Left renal cortex interstitium (tissue), 4 donors: ENCODE measurements at places on chromosomes 6 and 20.

- DNase-seq = no peak
Measured at GRCh38 chr6:149895833-149896271, 2.1 kb downstream of the RAET1E start.

DNA sequence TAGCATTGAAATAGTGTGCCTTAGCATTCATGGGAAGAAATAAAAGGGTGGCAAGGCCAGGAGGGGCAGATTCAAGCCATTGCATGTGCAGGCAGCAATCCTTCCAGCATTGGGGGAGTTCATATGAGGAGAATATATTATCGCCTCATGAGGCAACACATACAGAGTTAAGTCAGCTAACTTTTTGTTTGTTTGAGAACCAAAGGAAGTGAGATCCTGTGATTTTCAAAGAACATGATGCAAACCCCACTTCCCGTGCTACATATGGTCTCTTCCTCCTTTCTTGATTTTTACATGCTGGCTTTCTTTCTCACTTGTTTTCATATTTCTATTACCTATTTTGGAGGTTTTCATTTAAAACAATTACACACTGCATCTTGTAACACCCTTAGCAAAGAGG, 579.7 kb upstream of the ARID1B start:
- no peak for DNase-seq

- no peak for DNase-seq
Measured at GRCh38 chr20:14336686-14337085, 726 bp downstream of the FLRT3 start.

DNA sequence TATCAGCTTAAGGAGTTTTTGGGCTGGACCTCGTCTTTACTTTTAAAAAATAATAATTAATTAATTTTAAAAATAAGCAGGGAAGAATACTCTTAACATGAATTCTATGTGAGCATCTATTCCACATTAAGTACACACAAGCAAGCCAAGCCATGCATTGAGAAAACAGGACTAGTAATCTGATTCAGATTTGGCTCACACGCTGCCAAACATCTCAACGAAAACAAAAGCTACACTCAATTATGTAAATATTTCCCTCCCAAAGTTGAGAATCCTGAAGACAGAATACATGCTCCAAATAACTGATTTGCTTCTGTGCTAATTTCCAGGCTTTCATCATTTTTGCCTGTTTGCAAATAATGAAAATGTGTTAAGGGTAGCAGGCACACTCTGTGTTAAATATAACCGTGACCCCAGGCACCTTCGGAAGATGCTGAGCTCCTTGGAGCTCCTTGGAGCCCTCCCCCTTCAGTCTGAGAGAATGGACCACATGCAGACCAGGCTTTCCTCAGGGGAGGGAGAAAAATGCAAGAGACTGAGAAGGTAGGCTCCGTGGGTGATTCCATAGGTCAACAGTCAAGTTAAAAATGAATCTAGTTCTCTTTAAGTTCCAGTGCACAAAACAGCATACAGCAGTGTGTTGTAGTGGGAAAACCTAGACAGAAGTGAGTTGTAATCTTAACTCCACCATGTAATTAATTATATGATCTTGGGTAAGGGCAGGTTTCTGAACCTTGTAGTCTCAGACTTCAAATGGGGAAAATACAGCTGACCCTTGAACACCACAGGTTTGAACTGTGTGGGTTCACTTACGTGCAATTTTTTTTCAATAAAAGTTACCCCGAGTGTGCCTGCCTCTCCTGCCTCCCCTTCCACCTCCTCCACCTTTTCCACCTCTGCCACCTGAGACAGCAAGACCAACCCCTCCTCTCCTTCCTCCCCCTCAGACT, 161.3 kb upstream of the RREB1 start:
- DNase-seq = no peak

GRCh38 chr6:140879946-140880345, 1252.8 kb upstream of the GJE1 start:
- DNase-seq = no peak

DNA sequence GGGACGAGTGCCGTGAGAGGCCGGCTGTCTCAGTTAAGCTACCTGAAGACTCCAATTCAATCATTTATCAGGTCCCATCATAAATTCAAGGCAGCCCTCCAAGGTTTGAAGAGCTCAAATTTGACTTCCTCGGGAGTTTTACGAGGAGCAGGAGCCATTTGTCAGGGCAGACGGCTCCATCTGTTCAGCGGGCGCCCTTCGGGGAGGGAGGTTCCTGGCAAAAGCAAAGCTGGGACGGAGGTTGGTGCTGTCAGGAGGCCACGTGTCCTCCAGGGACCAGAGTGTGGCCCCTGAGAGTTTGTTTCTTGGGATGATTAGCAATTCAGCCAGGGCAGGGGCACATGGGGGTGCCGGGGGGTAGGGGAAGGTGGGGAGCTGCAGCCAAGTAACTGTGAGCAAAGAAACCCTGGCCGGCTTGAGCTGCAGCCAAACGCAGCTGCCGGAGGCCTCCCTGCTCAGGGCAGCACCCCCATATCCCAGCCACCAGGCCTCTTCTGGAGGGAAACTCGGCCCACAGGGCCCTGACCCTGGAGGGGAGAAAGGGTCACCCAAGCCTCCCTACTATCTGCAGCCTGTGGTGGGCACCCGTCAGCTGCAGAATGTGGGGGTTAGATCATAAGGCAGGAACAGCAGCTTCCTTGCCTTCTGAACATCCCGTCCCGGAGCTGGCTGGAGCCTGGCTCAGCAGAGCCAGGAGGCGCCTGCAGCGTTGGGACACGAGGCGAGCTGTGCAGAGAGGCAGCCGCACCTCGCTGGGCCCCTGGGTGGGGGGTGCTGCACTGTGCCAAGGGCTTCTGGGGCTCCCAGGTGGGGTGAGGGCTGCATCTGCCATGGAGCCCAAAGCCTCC, 63.6 kb upstream of the GATA5 start:
- DNase-seq = no peak

DNA sequence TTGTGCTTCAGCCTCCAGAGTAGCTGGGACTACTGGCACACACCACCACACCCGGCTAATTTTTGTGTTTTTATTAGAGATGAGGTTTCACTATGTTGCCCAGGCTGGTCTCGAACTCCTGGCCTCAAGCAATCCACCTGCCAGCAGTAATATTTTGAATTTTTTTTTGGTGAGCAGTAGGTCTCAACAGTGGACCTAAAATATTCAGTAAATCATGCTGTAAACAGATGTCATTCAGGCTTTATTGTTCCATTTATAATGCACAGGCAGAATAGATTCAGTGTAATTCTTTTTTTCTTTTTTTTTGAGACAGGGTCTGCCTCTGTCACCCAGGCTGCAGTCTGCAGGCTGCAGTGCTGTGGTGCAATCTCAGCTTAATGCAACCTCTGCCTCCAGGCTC, 69.7 kb downstream of the NCOA3 start:
- no peak for DNase-seq

DNA sequence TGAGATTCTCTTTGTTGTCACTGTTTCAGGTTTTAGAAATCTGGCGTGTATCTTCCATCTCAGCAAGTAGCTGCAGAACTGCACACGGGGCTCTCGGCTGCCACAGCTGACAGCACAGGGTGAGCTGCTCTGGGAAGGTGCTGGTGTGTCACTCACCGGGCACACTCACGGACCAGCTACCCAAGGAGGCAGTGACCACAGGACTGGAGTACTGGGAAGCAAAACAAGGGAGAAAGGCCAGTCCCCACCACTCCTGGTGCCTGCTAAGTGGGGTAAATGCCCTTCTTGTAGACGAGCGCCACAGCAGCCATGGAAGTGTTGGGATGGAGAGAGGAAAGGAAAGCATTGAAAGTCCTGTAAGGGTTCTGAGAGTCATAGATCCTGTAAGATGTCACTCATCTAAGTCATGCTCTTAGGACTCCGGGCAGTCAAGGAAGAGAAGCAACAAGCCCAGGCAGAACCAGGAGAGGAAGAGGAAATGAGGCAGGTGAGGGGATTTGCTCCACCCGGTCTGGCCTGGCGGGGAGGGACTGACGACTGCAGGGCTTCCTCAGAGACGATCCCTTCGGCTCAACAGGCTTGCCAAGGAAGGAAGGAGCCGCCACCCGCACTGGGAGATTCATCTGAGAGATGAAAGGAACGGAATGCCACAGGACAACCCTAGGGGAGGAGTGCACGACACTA, 48.1 kb downstream of the PRDM1 start:
- DNase-seq = no peak

DNA sequence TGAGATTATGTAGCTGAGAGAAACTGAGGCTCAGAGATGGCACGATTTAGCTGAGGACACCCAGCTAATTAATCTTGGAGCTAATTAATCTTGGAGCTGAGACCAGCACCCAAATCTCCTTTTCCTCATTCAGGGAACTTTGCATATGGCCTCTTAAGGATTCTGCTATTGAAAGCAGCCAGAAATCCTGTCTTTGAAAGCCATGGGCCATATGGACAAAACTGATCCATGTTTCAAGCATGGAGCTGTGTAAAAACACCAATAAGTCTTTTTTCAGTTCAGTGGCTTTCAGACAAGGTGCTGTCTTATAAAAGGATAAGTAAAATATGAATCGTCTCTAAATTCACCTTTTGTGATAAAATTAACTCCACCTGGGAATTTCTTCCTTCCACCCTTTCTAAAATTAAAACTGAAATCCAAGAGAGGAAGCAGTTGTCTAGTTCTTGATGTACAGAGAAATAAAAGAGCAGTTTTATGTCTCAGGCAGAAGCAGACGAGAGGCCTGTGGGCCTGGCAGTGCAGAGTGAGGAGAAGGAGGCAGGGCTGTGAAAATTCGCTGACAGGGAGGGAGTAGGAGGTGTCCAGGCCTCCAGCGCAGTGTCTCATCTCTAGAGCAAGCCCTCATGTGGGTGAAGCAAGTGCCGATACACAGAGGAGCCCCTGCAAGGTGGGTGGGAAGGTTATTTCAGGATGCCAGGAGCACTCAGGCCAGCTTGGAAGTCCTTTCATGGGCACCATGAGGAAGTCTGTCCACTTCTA, 266.9 kb downstream of the UST start:
- no peak for DNase-seq

DNA sequence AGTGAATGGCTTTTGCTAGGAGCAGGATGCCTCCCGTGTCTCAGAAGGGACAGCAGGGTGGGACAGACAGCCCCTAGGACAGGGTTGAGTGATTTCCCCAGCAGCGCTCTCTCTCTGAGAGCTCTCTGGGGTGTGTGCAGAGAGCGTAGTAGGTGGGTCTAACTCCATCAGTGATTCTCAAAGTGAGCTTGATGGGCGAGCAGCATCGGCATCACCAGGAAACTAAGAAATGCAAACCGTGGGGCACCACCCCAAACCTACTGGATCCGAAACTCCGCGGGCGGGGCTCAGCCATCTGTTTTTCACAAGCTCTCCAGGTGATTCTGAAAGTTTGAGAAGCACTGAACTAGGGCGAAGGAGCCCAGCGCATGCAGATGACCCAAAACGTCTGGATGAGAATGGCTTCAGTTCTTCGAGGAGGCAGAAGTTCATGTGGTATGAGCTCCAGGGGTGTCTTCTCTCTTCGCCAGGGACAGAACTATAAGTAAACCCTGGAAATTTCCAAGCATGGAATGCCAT, 119.6 kb upstream of the RNF24 start:
- no peak for DNase-seq

DNA sequence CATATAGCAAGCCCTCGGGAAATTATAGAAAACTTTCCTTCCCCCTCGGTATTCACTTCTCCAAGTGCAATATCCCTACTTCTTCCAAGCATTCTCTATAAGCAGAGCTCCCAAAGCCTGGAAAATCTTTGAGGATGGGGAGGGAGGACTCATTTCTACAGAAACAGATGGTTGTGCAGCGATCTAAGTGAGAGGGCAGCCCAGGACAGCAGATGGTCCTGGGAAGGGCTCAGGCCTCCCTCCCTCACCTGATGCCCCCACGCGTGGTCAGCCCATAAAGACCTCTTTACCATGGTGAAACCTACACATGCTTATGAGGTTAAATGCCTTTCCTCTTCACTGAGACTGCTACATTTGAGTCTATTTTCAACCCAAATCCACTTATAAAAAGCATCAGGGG, 319.6 kb upstream of the QKI start:
- DNase-seq = no peak

GRCh38 chr20:25470045-25470444, 62.6 kb downstream of the GINS1 start:
- no peak for DNase-seq

- DNase-seq = no peak
Measured at GRCh38 chr6:39178804-39179203, 50.5 kb downstream of the KCNK5 start.

DNA sequence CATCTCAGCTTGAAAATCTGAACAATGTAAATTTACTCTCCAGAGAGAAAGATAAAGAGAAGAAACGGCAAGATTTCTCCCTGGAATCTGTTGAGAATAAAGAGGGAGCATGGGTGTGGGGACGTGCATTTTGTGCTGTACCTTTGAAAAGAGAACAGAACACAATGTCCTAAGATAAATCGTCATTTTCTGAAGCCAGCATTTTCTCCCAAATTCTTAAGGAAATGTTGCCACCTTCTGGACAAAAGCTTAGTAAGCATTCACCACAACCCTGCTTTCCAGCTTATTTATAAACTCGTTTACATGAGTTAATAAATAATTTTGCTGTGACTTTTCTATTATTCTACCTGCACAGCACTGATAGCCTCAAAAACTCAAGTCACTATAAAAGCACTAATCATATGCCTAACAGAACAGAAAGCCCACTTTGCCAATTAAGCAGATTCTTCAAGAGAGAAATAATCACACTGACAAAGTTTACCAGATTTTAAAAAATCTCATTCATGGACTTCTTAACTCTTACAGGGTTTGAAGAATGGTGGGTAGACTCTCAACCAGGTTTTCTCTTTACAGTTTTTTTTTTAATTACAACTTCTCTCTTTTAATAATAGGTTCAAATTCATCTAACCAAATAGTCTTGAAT, 155.8 kb downstream of the MBOAT1 start:
- peak; percentile 49 for DNase-seq

GRCh38 chr6:106609699-106610098, 19.6 kb downstream of the RTN4IP1 start:
- DNase-seq = no peak

DNA sequence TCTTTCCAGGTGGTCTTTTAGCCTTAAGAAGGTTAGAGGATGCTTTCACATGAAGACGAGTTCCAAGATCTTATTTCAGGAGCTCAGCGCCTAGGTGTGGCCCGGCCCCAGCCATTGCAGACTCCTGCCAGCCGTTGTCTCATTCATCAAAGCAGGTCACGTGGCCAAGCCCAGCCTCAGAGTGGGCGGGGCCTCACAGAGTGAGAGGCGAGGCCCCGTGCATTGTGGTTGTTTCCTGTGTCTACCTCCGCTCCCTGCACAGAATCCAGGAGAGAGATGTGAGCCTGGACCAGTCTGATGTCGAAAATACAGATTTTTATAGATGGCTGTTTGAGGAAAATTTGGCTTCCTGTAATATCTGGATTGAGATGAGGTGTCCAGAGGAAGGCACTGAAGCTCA, 49.2 kb upstream of the CST5 start:
- DNase-seq = no peak

GRCh38 chr6:141956046-141956761, 176.5 kb upstream of the GJE1 start:
- no peak for DNase-seq
